ENCODE measurements at places on chromosomes 11 and 22.
A peak's percentile ranks its signal among the peaks of the same experiment; 100 is the strongest.

- DNase-seq: no peak
Measured at GRCh38 chr11:69923196-69923595, 104.0 kb upstream of the FGF3 start.

- DNase-seq: no peak
Measured at GRCh38 chr22:23495614-23496444, 84.3 kb downstream of the IGLL1 start.

DNA sequence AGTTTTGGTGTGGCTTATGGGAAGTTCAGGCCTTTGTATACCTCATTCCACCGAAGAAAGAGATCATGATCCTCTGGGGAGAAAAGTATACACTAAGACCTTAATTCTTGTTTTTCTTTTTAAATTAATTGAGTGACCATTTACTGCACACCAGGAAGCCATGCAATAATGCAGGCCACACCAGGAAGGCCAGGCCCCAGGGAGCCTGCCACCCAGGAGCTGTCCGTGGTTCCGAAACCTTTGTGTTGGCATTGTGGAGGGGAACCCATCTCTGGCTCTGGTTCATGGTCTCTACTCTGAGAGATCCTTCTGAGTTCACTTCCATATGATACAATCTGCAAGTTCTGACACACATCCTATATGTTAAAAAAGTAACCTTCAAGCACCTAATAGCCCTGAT lies 291.8 kb downstream of the MIAT start:
- DNase-seq: no peak

DNA sequence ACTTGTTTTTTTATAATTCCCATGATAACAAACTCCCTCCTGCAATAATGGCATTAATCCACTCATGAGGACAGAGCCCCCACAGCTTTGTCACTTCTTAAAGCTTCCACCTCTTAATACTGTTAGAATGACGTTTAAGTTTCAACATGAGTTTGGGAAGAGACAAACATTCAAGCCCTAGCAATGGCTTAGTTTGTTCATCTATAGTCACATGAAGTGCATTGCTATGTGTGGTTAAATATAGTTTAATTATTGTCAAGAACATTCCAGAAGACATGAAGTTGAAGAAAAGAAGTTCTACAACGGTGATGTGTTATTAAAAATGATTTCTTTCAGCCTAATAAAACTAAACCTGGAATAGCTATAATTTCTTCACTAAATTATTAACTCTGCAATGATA lies 30.6 kb downstream of the MMP7 start:
- DNase-seq: no peak

DNA sequence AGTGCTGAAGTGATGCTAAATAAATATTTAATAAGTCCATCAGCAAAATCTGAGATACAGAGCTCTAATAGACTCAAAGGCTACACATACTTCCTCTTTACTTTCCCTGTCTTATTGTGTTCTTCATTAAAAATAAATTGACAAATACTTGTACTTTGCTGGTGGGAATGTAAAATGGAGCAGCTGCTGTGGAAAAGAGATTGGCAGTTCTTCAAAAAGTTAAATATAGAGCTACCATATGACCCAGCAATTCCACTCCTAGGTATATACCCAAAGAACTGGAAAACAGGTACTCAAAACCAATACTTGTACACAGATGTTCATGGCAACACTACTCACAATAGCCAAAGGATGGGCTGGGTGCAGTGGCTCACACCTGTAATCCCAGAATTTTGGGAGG lies 76.0 kb downstream of the RBFOX2 start:
- DNase-seq: no peak

DNA sequence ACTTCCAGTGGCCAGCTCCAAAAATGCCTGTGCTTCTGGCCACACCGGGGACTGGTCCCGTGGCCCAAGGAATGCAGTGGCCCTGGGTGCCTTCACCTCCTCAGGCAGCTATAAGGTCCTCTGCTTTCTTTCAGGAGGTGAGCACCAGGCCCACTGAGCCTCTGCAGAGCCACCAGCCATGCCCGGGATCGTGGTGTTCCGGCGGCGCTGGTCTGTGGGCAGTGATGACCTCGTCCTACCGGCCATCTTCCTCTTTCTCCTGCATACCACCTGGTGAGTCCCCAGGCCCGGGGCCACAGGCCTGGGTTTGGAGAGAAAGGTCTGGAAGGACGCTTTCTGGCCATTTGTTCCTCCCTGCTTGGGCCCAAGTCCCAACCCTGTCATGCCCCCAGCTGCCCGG lies 32.5 kb upstream of the MYRF start:
- no peak for DNase-seq

DNA sequence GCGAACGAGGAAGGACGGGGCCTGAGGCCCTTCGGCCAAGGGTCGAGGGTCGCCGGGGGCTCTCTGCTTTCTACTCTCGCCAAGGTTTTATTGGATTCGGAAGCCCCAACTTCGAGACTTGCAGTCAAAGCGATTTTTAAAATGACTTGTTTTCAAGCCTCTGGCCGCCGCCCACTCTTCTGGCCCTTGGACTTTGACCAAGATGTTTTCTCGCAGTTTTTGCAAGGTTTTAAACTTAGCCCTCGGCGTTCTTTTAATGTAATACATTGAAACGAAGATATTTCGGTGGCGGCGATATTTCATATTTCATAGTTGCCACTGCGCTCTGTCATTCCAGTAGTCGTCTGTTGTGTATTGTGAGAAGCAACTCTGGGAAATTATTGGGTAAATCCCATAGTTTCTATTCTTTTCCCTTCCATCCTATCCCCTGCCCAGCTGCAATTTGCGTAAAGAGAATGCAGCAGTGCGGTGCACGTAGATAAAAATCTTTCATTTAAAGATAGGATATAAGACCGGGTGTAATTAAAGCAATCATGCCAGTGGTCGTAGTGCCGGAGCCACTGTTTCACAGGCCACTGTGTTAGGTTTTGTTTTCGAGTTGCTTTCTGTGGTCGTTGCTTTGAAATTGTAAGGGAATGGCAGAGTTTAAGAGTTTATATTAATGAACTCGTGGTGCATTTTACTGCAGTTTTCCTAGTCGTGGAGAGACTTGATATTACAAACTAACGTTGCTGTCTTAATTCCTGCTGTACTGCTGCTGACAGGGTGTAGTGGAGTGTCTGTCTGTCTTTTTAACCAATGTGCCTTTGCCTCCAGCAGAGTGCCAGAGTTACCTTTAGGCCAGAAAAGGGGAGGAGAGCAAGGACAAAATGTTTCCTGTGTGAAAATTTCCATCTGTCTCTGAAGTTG lies 702 bp downstream of the BIRC2 start:
- no peak for DNase-seq

- no peak for DNase-seq
Measured at GRCh38 chr11:36229091-36229705, 60.0 kb downstream of the COMMD9 start.

DNA sequence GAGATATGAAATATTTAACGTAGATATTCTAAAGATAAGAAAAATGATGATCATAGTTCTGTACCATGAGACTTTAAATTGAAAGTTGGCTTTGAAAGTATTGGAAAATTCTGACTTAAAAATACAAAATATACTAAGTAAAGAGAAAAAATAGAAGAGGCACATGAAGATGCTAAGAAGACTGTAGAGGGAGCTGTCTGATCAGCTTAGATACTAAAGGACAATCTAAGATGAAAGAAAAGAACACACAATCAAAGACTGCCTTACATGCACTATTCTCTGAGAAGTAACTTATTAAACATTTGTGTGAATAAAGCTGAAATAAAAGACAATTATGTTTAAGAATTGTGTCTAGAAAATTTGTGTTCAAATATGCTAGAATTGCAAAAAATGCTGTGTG lies 55.1 kb downstream of the RBMXL2 start:
- no peak for DNase-seq

DNA sequence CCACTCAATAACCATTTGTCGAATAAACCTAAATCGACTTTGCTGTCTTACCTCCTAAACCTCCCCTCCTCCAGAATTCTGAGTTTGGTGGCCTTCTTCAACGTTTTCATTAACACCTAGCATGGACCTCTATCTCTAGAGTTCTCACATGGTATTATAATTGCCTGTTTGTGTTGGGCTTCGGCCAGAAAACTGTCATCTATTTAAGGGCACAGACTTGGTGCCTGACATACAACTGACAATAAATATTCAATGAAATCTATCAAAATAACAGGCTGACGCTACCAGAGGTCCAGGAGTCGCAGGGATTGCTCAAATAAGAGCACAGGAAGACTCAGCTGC lies 687 bp downstream of the ALKBH8 start:
- DNase-seq: peak; percentile 67

DNA sequence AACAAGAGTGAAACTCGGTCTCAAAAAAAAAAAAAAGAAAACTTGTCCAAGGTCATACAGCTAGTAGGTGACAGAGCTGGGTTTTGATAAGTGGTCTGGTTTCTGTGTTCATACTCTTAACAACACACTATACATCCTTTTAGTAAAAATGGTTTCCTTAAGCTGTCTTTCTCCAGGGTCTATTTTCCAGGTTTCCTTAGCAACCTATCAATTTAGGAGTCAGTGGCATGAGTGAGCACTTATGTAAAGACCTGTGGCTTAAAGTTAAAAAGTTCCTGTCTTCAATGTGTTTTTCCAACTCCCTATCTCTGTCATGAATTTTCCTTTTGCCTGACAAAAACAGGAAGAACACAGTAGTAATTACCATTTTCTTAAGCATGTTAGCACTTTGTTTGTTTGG lies 480.5 kb downstream of the TMEM135 start:
- no peak for DNase-seq

- no peak for DNase-seq
Measured at GRCh38 chr11:19968860-19969259, 191.4 kb downstream of the DBX1 start.

DNA sequence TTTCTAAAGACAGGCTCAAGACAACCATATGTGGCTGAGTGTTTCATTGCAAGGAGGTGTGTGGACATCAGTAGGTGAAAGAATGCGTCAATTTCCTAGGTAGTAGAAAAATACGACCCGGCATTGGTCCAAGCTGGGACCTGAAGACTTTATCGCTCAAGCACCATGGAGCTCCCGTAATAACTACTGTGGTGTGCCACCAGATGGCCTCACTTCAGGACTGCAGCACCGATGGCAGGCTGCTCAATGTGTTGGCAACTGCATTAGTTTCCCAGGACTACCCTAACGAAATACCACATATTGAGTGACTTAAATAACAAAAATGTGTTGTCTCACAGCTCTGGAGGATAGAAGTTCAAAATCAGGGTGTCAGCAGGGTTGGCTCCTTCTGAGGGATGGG lies 72.4 kb upstream of the FAT3 start:
- no peak for DNase-seq

GRCh38 chr11:18749681-18750319 lies 23.8 kb upstream of the IGSF22 start:
- DNase-seq: no peak

DNA sequence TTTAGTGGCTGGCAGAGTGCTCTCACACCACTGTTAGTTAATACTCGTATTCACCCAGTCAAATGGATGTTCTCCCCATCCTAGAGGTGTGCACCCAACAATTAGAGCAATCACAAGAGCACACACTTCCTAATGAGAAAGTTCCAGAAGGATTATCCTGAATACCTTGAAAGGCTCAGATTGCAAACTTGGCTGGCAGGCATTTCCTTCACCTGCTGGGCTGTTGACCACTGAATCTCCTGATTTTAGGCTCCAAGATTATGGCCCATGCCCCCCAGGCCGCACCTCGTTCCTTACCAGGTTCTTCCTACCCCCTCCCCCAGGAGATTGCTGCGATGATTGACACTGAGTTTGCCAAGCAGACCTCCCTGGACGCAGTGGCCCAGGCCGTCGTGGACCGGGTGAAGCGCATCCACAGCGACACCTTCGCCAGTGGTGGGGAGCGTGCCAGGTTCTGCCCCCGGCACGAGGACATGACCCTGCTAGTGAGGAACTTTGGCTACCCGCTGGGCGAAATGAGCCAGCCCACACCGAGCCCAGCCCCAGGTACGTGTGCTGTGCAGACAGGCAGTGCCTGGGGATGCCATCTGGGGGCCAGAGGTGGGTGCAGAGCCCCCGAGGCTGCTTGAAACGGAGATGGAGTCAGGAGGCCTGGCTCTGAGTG lies 26.9 kb downstream of the TAB1 start:
- no peak for DNase-seq

- DNase-seq: peak; percentile 48
Measured at GRCh38 chr22:37843741-37844089, 419 bp downstream of the ANKRD54 start.

GRCh38 chr22:47372111-47372581 lies 609.7 kb downstream of the TBC1D22A start:
- no peak for DNase-seq

- DNase-seq: no peak
Measured at GRCh38 chr11:7257724-7258123, 6.0 kb downstream of the SYT9 start.

- DNase-seq: no peak
Measured at GRCh38 chr11:9029422-9029821, 25.6 kb upstream of the NRIP3 start.

DNA sequence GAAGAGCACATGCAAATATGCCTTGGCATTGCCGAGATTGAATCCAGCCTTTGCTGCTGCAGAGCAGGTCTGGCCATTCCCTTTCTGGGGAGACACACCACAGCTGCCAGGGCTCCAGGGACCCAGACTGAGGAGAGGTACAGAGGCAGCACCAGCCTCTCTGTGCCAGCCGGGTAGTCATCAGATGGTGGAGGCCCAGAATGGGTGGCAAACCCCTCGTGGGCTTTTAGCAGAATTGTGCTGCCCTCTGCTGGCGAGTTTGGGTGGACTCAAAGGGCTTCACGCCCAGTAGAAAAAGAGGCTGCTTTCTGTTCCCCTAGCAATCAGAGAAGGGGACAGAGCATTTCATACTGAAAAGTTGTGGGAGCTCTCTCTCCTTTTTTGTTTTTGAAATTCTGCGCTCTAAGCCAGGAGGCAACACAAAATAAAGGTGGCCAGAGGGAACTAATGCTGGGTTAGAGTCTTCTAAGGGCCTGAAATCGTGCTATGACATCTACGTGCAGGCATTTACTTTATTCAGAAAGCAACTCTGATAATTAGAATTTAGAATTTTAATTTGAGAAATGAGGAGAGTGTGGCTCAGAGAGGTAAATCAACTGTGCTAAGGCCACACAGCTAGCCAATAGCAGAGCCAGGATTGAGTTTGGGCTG lies 158.8 kb upstream of the NAV2 start:
- peak; percentile 70 for DNase-seq

GRCh38 chr11:111937844-111938243 lies 701 bp downstream of the DIXDC1 start:
- peak; percentile 27 for DNase-seq

- DNase-seq: no peak
Measured at GRCh38 chr11:134406264-134407185, 5.5 kb downstream of the B3GAT1 start.

DNA sequence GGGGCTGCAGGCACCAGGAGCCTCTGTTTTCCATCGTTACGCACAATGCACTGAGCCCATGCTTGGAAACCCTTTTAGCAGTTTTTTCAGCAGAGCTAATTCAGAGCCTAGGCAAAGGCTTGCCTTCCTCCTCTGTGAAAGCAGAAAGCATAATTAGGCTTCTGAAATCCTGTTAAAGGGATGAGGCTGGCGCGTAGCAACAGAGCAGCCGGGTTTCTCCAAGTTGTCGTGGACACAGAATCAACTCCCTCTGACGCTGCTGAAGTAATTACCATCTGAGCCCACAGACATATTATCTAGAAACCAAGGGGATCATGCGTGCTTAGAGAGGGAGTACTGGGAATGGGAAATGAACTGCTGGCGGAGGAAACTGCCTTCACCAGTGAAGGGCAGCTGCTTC lies 85.4 kb downstream of the MYO18B start:
- DNase-seq: no peak

Measured in NCI-H2081 (cell line).